ENCODE measurements at places on chromosomes 6 and 20.

GRCh38 chr20:38211200-38212097 is 46.4 kb upstream of the TGM2 start:
- DNase-seq, result no peak

GRCh38 chr6:139519571-139520031 is 145.2 kb upstream of the CITED2 start:
- DNase-seq, result no peak

- DNase-seq, result no peak
Observed at GRCh38 chr6:134875367-134875766, 74.5 kb downstream of the ALDH8A1 start.

DNA sequence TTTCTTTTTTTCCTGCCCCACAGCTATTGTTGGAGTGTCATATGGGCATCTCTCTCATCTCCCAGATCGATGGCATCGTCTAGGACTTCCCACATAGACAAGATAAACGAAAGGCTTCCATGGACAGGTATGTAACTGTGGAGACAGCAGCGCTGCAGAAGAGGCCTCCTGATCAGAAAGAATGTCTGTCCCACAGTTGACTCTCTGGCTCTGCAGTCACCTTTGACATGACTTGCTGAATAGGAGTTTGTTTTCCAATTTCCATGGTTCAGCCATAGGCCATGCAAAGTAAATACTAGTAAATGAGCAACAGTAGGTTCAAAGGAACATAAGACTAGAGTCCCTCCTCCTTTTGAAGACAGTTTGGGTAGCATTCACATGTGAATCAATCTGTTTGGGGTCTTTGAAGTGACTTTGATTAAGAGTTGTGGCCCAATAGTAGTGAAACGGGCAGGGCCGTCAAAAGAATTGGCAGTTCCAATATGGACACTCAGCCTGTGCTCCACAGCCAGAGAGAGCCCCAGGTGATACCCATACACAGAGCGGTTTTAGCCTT is 134.7 kb upstream of the IFNGR1 start:
- DNase-seq, result no peak

DNA sequence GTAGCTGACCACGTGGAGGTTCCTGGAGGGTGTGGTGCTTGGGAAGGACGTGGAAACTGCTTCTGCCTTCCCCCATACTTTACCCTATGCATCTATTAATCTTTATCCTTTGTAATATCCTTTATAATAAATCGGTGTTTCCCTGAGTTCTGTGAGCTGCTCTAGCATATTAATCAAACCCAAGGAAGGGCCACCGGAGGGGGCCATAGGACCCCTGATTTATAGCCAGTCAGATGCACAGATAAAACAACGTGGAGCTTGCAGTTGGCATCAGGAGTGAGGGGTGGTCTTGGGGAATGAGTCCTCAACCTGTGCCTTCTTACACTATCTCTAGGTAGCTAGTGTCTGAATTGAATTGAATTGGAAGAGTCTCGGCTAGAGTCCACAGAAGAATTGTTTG is 36.5 kb upstream of the TFAP2A start:
- no peak for DNase-seq

- DNase-seq, result no peak
Observed at GRCh38 chr6:159044899-159045727, at the start of gene TAGAP. TSS of gene TAGAP (minus strand) at chr6:159044991. CDS start at chr6:159044146, 845 bp downstream.

DNA sequence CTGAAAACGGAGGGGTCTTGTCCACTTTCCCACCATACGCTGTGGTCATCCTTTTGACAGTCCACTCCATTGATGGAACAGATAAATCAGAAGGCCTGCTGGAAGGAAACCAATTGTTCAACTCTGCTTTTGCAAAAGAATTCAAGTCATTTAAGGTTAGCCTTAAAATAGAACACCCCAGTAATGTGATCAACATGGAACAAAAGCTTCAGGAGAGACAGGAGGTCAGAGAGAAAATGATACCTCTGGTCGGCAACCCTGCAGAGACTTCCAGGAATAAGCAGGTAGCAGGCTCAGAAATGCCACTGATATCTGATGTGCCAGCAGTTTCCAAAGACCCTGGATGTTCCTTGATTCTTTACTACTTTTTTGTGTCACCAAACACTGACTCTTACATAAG is 39.6 kb upstream of the SHLD1 start:
- no peak for DNase-seq

GRCh38 chr6:81640126-81640525 is 112.4 kb downstream of the TENT5A start:
- DNase-seq, result no peak

- DNase-seq, result no peak
Observed at GRCh38 chr6:104527311-104527710, 332.4 kb downstream of the HACE1 start.

DNA sequence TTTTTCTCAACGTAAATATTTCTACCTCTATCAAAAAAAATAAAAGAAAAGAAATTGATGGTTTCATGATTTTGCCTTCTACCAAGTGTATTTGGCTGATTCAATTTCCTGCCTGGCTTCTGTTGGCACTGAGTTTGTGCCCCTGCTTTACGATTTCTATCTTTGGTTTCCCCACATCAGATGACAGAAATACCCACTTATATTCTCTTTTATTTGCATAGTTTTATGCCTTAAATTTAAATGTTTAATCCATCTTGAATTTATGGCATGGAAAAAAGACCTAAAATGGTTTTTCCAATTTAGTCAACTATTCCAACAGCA is 34.3 kb downstream of the RNF24 start:
- no peak for DNase-seq

DNA sequence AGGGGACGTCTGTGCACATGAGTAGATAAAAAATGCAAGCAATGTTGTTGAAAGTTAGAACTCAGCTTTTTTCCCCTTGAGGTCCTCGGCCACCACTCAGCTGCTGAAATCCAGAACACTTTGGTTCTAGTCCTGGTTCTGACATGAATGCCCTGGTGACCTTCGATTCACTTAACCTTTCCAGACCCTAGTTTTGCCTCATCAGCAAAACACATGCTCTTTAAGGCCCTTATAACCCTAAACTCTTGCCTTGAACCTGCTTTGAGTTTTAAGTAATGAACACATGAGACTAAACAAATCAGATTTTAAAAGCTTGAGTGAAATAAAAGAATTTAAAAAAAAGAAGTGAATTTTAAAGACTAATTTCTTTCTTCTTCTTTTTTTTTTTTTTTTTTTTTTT is 33.4 kb downstream of the BMP6 start:
- DNase-seq, result no peak

- DNase-seq, result no peak
Observed at GRCh38 chr6:116060572-116061283, at the start of gene FRK. TSS of gene FRK (minus strand) at chr6:116060891. CDS start at chr6:116060311, 580 bp downstream.

DNA sequence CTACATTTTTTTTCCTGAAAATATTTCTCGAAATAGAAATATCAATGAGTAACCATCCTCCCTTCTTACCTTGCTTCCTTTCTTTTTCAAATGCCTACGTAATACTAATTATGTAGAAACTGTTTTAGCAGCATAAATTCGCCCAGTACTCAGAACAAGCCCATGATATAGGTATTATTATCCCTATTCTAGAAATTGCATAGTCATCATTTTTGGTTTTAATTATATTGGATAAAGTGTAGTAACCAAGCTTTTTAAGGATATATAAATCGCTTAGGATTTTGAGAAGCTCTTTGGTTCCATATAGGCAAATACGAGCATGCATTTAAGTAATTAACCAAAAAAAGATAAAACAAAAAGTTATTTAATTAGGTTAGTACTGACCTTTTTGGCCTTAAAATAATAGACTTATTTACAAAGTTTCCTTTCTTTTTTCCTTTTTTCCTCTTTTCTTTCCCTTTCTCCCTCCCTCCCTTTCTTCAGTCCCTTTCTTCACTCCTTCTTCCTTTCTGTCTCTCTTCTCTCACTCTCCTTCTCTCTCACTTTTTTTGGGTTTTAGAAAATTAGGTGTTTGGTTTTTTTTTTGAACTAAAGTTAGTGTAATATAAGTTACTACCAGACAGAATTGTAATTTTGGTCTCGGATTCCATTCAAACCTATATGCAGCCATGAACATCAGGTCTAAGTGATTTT is 457.7 kb downstream of the RFPL4B start:
- no peak for DNase-seq

DNA sequence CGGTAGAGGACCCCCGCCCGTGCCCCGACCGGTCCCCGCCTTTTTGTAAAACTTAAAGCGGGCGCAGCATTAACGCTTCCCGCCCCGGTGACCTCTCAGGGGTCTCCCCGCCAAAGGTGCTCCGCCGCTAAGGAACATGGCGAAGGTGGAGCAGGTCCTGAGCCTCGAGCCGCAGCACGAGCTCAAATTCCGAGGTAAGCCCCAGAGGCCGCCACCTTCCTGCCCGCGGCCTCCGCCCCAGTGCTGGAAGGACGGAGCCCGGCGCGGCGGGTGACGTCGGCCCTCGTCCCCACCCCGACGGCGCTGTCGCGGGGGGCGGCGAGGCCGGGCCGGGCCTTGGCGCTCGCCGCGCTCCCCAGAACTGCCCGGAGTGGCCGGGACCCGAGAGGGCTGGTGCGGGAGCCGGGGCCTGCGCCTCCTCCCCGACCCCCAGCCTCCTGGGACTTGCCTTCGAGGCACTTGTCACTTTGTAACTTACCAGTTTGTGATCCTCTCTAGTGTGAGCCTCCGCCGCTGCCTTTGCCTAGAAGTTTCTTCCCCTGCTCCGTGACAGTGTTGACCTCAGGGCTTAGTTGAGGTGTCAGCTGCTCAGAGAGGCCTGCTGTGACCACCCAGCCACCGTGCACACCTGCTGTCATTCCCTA is 417 bp downstream of the VAPB start:
- peak; percentile 2 for DNase-seq

- DNase-seq, result peak; percentile 10
Observed at GRCh38 chr6:95203153-95203754, 374.1 kb upstream of the MANEA start.

- no peak for DNase-seq
Observed at GRCh38 chr6:134795691-134796090, 154.2 kb downstream of the ALDH8A1 start.

DNA sequence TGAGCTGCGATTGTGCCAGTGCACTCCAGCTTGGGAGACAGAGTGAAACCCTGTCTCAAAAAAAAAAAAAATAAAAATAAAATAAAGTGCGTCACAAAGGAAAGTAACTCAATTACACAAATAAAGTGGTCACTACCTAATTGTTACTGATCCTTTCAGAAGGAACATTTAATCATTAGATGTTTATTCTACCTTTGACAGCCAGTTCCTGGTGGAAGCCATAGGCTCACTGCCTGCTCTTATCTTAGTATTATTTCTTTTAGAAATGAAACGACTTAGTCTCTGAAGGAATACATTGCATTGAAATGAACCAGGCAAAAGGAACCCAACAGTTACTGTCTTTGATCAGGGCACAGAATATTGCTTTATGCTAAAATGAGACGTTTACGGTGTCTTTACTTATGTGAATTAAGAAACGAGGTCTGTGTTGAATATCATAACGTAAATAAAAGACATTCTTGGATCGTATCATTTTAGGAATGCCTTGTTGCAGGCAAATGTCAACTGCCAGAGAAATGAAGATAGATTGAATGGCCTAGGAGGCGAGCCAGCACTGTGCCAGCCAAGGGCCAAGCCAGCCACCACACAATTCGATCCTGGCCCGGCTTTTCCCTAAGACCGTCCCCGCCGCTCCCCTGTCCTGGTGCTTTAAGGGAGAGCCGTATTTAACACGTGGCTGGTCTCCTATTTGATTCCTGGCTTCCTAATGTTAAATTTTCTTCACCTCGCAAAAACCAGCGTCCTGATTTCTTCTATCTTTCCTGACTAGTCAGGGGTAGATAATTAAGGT is 136.7 kb upstream of the GMDS start:
- no peak for DNase-seq

DNA sequence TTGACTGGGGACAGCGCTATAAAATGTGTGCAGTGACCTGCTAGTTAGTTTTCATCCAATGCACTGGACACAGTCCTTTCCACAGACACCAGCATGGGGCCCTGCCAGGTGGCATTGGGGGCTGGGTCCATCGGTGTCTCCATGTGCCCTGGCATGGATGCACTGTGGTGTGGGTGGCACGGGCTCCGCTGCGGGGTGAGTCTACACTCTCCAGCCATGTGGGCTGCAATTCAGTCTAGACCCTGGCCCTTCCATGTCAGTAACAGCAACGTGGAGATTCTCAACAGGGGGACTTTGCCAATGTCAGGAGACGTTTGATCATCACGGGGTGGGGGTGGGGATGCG is 100.0 kb downstream of the RAMACL start:
- no peak for DNase-seq

GRCh38 chr6:12175626-12176025 is 114.5 kb upstream of the EDN1 start:
- DNase-seq, result no peak

- no peak for DNase-seq
Observed at GRCh38 chr6:128275030-128275429, 245.4 kb downstream of the PTPRK start.

DNA sequence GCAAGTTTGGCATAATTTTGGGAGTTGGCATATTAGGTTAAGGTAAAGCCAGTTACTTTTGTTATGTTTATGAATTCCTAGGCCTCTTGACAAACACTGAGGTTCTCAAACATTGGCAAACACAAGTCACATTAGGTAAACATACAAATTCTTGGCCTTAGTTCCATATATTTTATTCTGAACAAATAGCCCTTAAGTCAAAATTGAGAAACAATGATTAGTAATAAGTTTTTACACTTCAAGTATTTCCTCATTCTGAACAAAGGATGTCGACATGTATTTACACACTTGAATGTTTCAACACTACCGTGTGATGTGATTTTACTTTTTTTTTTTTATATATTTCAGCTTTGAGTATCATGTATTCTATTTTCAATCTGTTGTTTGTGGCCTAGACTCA is 3.8 kb upstream of the ECHDC1 start:
- DNase-seq, result no peak

- DNase-seq, result no peak
Observed at GRCh38 chr20:4074877-4075455, 59.6 kb upstream of the RNF24 start.

- no peak for DNase-seq
Observed at GRCh38 chr20:63941282-63942081, 14.7 kb downstream of the UCKL1 start.

DNA sequence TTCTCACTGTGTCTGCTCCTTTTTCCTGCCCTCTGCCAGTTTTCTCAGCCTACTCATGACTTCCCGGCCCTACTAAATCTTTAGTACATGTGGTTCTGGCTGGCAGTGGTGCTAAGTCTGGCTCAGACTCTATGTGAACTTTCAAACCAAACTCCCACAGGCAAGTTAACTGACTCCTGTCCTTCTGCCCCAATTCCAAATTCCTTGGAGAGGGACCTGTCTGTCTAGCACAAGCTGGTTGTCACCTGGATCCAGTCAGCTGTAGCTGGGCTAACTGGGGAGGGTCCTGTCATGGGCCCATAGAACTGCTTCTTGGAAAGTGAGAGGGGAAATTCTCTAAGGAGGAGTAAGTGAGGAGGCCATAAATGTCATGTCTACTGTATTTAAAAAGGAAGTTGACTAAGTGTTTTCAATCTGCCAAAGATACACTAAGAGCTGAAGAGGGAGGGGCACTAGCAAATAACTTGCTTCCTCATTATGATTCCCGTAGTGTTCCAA is 240.1 kb downstream of the KCNQ5 start:
- no peak for DNase-seq
